Esophagus squamous epithelium (tissue), 5 donors: ENCODE measurements at places on chromosomes 3 and 15.

- DNase-seq = no peak
Measured at GRCh38 chr15:88187195-88187594, 69.3 kb downstream of the NTRK3 start.

DNA sequence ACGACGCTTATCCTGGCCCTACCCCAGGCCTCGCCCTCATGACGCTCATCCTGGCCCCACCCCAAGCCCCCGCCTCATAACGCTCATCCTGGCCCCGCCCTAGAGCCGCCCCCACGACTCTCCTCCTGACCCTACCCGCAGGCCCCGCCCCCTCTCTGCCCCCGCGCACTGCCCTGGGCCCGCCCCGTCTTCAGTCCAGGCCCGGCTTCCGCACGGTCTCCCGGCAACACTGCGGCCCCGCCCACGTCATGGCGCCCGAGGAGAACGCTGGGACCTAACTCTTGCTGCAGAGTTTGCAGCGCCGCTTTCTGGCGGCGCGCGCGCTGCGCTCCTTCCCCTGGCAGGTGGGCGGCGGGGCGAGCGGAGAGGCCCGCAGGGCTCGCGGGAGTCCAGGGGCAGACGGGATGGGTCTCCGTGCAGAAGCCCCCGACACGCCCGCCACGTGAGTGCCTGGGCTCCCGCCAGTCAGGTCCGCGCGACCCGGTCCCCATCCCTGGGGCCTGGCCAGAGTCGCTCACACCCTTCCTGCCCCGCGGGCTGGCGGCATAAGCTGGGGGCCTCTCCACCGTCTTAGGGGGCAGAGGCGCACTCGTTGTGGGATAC is 52.5 kb upstream of the ROPN1B start:
- peak; percentile 99 for DNase-seq

- no peak for DNase-seq
Measured at GRCh38 chr3:71949442-71949841, 164.5 kb upstream of the PROK2 start.

- no peak for DNase-seq
Measured at GRCh38 chr3:39724233-39724846, 85.1 kb upstream of the MYRIP start.

DNA sequence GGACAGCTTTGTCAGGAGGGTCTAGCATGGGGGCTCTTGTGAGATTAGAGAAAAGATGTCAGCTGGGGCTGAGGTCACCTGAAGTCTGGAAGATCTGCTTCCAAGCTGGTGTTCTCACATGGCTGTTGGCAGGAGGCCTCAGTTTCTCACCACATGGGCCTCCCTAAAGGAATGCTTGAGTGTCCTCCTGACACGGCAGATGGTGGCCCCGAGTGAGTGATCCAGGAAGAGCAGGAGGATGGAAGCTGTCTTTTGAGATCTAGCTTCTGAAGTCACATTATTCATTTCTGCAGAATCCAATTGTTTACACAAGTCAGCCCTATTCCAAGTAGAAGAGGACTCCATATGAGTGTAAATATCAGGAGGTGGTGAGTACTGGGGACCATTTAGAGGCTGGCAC is 344.0 kb upstream of the PROK2 start:
- no peak for DNase-seq

- DNase-seq = no peak
Measured at GRCh38 chr15:33013827-33014445, 180.6 kb downstream of the FMN1 start.

DNA sequence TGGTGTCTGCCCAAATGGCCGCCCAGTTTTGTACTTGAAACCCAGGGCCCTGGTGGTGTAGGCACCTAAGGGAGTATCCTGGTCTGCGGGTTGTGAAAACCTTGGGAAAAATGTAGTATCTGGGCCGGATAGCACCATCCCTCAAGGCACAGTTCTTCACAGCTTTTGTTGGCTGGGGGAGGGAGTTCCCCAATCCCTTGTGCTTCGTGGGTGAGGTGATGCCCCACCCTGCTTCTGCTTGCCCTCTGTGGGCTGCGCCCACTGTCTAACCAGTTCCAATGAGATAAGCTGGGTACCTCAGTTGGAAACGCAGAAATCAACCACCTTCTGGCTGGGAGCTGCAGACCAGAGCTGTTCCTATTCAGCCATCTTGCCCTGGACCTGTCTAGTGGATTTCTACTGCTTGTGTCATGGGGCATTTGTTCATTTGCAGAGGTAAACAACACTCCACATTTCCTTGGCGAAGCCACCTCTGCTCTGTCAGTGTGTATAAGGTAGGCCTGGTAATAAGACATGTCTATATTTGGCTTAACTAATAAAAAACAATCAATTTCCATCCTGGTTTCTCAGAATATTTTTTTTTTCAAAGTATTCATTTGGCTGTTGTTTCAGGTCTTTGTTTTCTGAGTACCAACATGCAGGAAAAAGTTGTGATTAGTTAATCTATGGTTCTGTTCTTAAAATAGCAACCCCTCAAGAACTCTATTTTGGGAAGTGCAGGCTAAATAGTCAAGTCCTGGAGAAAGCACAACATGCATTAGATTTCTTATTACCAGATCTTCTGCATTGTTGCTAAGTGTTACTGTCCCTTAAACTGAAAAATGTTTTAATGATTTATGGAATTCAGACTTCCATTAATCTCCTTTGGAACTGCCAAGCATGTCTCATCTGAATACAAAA is 304.3 kb downstream of the ZIC1 start:
- DNase-seq = no peak

GRCh38 chr3:71461114-71461513 is 122.4 kb downstream of the FOXP1 start:
- no peak for DNase-seq

DNA sequence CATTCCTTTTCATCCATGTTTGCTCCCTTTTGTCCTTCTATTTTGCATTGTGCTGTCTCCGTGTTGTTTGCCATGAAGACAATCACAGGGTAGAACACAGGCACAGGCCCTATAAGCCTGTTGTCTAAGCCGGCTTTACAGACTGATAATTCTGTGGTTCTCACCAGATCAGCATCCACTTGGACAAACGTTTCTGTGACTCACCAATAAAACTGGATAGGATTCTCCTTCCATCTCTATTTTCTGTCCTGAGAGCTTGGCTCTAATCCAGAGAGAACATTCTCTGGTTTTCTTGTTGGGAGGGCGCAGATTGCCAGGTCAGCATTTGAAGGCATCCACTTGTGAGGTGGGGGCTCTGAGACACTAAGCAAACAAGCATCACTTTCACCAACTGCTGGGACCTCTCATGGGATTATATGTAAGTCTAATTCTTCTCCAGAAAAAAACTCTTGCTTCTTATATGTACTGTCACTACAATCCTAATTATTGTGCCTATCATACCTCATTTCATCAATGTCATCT is 101.6 kb downstream of the ERC2 start:
- DNase-seq = no peak

- DNase-seq = no peak
Measured at GRCh38 chr3:197022405-197023231, 7.0 kb downstream of the MELTF start.

DNA sequence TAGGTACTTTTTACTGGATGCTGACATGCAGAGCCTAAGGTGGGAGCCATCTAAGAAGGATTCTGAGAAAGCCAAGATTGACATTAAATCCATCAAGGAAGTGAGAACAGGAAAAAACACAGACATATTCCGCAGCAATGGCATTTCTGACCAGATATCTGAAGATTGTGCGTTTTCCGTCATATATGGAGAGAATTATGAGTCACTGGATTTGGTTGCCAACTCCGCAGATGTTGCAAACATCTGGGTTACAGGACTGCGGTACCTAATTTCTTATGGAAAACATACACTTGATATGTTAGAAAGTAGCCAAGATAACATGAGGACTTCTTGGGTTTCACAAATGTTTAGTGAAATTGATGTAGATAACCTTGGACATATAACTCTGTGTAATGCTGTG is 125.1 kb downstream of the PLCL2 start:
- DNase-seq = no peak

DNA sequence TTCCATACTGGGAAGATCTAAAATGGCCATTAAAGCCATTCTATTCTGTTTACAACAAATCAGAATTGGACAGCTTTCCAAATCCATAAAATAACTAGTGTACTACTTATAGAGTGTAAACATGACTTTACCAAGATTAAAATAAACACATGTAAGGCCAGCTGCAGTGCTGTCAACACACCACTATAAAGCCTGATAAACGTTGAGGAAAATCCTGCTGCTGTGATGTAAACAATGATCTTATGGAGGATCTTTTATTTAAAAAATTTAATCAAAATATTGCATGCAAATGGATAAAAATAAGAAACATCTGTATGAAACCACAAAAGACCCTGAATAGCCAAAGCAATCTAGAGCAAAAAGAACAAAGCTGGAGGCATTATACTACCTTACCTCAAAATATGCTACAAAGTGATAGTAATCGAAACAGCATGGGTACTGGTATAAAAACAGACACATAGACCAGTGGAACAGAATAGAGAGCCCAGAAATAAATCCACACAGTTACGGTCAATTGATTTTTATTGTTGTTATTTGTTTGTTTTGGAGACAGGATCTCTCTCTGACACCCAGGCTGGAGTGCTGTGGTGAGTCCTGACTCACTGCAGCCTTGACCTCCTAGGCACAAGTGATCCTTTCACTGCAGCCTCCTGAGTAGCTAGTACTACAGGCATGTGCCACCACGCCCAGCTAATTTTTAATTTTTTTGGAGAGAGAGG is 428.8 kb upstream of the C2CD4B start:
- DNase-seq = no peak

- no peak for DNase-seq
Measured at GRCh38 chr3:17865631-17866030, 123.2 kb upstream of the TBC1D5 start.

GRCh38 chr3:966341-966740 is 126.5 kb upstream of the CNTN6 start:
- no peak for DNase-seq

DNA sequence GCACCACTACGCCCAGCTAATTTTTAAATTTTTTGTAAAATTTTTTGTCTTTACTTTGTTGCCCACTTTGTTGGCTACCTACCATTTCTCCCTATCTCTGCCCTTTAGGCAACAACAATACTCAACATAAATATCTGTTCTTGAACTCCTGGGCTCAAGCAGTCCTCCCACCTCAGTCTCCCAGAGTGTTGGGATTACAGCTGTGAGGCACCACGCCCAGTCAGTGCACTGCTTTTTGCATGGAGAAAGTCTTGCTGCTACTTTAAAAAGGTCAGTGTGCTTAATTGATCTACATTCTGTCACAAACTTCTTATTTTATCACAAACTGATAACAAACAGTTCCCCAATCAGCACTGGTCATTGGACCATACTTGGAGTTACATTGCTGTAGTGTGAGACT is 8.0 kb downstream of the USP8 start:
- no peak for DNase-seq

- no peak for DNase-seq
Measured at GRCh38 chr15:59545573-59545972, 66.0 kb upstream of the GCNT3 start.

- DNase-seq = no peak
Measured at GRCh38 chr3:19595884-19596283, 338.1 kb downstream of the EFHB start.

DNA sequence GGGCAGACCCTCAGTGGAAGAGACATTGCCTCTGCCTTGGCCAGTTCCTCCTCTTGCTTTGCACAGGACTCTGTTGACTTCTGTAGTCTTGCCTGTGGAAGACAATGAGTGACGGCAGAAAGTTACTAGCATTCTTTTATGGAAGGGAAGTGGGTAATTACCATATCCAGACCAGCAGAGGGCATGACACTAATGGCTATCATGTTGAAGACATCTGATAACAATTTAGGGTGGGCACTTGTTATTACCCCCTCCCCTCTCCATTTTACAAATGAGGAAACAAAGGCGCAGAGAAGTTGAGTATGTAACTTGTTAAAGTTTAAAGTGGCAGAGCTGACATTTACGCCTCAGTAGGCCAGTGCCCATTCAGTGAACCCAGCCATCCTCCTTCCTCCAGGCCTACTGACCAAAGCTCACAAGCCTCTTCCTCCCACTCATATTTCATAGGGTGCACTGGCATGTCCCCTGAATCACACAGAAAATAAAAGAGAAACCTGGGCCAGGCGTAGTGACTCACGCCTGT is 48.2 kb upstream of the FMN1 start:
- no peak for DNase-seq

DNA sequence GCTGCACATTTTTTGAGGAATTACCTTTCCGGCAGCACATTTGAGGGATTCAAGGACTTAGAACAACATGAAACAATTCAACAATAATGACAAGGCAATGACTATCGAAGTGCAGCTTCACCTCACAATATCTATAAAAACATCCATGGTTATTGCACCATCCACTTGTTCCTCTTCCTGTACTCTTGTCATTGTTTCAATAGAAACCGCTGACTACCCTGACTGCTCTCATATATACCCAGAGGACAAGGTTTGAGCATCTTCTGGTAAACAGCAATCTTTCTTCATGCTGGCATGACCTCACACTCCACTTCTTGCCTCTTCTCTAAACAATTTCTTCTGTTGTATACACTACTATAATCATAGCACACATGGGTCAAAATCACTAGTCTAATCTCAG is 864.9 kb downstream of the FHIT start:
- DNase-seq = no peak

DNA sequence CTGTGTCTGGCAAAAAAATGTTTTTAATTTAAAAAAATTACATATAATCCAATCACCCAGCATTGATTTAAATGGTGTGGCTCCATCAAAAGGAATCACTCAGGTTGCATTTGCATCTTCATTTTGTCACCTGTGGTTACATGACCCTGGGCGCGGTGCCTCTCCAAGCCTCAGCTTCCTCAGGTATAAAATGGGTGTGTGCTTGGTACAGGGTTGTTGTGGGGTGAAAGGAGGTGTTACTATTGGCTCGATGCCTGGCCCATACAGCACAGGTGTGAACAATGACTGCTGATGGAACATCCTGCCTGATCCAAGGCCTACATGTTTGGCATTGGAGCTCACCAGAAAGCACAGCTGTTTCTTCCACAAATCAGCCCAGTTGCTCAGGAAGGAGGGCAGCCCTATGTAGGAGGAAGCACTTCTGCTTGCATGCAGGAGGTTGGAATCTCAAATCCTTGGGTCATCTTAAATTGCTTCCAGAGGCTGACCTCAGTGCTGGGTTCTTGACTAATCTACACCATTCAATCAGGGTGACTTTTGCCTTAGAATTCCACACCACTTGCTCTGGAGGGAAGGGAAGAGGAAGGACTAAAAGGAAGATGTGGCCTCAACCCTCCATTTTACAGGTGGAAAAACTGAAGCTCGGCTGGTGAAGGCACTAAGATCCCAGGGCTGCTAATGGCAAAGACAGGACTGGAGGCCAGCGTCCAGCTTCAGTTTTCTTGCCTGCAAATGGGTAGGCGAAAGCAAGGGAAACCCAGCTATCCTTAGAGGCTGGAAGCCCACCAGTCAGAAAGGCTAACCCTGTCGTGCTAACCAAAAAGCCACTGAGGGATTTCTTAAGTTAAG is 31.7 kb downstream of the BHLHE40 start:
- DNase-seq = no peak
